ENCODE measurements at places on chromosomes 1 and 21.

- ATAC-seq = no peak
Measured at GRCh38 chr1:110492573-110492972, 26.4 kb downstream of the KCNA10 start.

GRCh38 chr1:78333502-78333901 lies 157.3 kb upstream of the PTGFR start:
- ATAC-seq = no peak

DNA sequence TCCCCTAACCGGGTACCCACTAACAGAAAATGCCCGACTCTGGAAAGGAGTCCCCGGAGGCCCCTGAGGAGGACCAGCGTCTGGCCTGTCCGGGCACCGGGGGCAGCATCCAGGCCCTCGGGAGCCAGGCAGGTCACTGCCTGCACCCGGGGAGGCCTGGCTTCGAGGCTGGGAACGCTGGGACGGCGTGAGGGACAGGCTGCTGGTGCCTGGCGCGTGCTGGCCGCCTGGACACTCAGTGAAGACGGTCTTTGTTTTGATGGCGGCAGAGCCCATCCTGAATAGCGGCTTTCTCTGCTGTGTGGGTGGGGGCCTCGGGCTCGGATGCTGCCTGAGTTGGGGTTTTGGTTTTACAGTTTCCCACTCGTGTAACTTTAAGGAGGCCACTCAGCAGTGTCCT lies 37.6 kb downstream of the PRKCZ start:
- ATAC-seq = no peak

DNA sequence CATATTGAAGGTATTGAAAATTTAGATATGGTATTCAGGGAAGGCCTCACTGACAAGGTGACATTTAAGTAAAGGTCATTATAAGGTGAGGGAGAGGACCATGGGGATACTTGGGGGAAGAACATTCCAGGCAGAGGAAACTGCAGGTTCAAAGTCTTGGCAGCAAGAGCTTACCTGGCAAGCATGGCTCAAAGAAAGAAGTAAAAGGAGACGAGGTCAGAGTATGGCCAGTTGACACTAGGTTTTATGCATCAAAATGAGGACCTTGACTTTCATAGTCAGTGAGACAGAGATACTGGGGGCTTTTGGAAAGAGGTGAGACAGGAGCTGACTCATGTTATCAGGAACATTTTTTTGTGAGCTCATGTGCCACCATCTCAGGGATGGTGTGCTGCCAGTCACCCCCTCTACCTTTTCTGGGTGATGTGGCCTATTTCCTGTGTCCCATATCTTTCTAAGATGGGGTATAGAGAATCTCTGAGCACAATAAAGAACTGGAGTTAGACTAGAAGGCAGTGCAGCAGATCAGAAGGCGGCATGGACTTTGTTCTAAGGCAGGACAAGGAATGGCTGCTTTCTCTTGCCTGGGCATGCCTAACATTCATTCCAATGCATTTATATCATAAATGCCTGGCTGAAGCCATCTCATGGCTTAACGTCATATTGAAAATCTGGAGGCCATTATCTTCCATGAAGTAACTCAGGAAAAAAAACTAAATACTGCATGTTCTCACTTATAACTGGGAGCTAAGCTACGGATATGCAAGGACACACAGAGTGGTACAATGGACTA lies 406.7 kb downstream of the NTNG1 start:
- ATAC-seq = no peak

DNA sequence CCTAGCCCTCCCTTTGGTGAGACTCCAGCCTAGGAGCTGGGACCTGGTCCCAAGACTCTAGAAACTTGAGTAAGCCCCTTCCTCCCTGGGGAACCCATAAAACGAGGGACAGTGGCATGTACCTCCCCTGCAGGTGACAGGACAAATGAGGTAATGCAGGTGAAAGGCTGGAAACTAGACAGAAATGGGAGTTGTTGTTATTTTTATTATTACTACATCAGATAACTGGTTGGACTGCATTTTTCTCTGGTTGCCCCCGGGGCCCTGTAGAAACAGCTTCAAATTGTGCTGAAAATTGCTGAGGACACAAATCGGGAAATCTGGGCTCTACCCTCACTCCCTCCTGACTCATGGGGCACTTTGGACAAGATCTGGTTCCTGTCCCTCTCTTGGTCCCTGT lies 132.3 kb upstream of the WNT4 start:
- ATAC-seq = no peak
